ENCODE measurements at places on chromosomes 5 and 9. TPM values are rescaled to one million over a fixed set of nuclear protein-coding genes. Genes with fewer than 3 reads are reported as not detected.

The FBP2 gene
- total RNA-seq, result not detected

GRCh38 chr5:155689406-155689805 is 637.6 kb upstream of the SGCD start:
- no peak for DNase-seq

DNA sequence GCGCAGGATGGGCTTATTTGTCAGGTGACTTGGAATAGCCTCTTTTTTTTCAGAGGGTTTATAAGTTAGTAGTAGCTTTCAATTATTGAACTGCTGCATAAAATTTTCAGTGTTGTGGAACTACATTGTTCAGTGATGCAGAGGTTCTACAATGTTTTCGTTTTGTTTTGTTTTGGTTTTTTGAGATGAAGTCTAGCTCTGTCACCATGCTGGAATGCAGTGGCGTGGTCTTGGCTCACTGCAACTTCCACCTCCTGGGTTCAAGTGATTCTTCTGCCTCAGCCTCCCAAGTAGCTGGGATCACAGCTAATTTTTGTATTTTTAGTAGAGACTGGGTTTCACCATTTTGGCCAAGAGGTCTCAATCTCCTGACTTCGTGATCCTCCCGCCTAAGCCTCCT is 22.0 kb downstream of the NUP188 start:
- DNase-seq, result no peak

- no peak for DNase-seq
These were observed 66.9 kb downstream of the FANCC start for GRCh38 chr9:95250462-95251221.

- DNase-seq, result peak; percentile 62
These were observed at the start of gene CDH10 for GRCh38 chr5:24644761-24645160. TSS of gene CDH10 (minus strand) at chr5:24644978. CDS start at chr5:24593490, 51,488 bp downstream.

- no peak for DNase-seq
These were observed 103.7 kb downstream of the ARL15 start for GRCh38 chr5:54206580-54207229.

GRCh38 chr5:78587775-78588291 is 60.7 kb downstream of the LHFPL2 start:
- no peak for DNase-seq

The GFI1B gene
- total RNA-seq, result not detected

- DNase-seq, result no peak
These were observed 178.7 kb downstream of the PPP2R2B start for GRCh38 chr5:146699664-146700418.

The WNT8A gene
- not detected for total RNA-seq
